ENCODE measurements at places on chromosomes 12 and 14. TPM values are rescaled to one million over a fixed set of nuclear protein-coding genes. Genes with fewer than 3 reads are reported as not detected.
A peak's percentile ranks its signal among the peaks of the same experiment; 100 is the strongest.

- DNase-seq, result no peak
Measured at GRCh38 chr14:104550340-104550860, 29.2 kb upstream of the C14orf180 start.

DNA sequence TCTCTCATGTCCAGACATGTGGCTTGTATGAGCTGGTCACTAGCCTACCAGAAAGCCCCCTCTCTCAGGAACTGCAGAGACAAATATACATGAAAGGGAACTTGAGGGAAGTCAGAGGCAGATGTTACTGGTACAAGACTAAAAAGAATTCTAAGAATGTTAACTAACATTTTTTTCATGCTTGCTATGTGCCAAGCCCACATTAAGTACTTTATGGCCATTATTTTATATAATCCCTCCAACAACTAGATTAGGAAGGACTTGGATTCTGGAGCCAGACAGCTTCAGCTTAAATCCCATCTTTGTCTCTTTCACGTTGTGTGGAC, 24.6 kb downstream of the TTC9 start:
- no peak for DNase-seq

GRCh38 chr12:57723630-57723962, 14.9 kb downstream of the AGAP2 start:
- no peak for DNase-seq

DNA sequence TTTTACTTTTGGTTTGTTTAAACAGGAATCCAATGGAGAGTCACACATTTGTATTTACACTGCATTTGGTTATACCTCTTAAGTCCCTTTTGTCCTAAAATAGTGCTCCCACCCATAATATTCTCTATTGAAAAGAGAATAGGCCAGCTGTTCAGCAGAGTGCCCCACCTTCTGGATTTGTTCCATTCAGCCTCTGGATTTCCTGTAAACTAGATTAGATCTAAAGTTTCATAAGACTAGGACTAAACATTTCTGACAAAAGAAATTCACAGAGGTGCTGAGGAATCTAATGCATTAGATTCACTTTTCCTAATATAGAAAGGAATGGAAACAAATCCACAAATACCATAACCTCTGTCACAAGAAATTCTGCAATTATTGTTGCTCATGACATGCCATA, 38.1 kb downstream of the GCH1 start:
- DNase-seq, result no peak

Gene DIO3
- 0.17 TPM for polyA plus RNA-seq

- peak; percentile 69 for DNase-seq
Measured at GRCh38 chr14:105710119-105711043, 184.0 kb downstream of the TMEM121 start.

Gene TPPP2
- polyA plus RNA-seq, result 1.3 TPM

GRCh38 chr12:124279315-124279714, 15.6 kb upstream of the RFLNA start:
- no peak for DNase-seq

DNA sequence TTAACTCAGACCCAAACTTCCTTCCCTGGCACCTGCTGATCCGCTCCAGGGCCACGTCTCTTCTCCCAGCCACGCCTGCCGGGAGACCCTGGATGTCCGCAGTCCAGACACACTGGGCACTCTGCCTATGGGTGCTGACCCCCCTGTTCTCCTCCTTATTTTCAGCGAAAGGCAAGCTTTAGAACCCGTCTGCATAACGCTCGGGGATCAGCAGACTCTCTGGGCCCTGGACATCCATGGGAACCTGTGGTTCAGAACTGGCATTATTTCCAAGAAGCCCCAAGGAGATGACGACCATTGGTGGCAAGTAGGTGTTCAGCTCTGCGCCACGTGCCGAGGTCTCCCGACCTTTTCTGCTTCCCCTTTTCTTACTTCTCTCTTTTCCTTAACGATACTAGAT, 63.9 kb downstream of the ANKRD9 start:
- no peak for DNase-seq

Gene EIF4B
- polyA plus RNA-seq, result 114 TPM

- no peak for DNase-seq
Measured at GRCh38 chr14:89702073-89702875, 252.3 kb downstream of the EFCAB11 start.

- DNase-seq, result no peak
Measured at GRCh38 chr12:93847517-93848474, 170.6 kb downstream of the CRADD start.

DNA sequence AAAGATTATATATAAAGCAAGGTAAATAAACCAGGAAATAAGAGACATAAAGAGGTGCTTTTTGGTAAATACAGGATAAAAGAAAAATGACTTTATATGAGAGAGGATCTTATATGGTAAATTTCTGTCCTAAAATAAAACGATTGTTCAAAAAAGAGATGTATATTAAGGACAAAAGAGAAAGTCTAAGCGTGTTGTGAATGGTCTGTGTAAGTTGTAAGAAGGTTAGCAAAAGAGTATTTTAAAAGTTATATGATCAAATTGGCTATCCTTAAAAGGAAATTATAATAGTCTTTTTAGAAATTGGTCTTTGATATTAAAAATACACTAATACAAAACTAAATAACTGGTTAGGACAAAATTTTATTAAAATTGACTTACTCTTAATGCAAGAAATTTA, 14.1 kb upstream of the ACSM4 start:
- DNase-seq, result no peak

Gene KRT6C
- not detected for polyA plus RNA-seq

Data from kidney (tissue), 22 donors.